Activated CD4-positive, alpha-beta T cell treated with anti-CD3 and anti-CD28 coated beads, Interleukin-2, amount 10 ng/mL, durations not matched to agents 7 days and 5 days (primary cell): ENCODE measurements at places on chromosomes 2 and 18.

- peak; percentile 65 for DNase-seq
These were observed 10.9 kb downstream of the INPP4A start for GRCh38 chr2:98455494-98455976.

DNA sequence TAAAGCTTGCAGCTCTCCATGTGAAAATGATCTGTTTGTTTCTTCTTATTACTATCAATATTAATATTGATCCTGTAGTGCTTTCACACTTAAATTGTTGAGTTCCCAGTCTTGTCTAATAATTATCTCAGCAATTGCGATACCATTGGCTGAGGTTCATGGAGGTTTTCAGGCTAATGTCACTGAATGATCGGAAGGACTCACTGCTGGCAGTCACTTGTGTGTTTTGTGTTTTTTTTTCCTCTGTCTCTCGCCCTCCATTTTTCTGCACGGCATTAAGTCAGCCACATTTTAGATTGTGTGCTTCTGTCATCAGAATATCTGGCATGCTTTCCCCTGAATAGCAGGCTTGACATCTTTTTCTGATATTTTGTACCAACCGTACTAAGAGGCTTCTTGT is 43.7 kb downstream of the AGAP1 start:
- DNase-seq, result no peak

DNA sequence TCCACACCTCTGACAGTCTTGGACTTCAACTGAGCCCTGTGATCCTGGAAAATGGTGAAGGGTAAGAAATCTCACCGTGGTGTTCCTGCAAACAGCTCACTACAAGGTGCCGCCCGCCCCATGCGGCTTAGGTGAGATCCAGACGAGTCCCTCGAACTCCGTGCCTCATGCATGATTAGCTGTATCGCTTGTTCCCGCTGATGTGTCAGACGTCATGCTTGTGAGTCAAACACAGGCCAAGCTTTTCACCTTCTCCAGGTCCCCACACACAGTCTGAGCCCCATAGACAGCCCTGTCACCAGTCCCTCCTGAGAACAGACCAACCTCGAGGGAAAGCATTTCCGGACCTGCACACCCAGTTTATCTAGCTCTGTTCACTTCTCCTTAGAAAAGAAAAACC is 740.5 kb downstream of the GALR1 start:
- no peak for DNase-seq

GRCh38 chr2:30201990-30202389 is 29.3 kb upstream of the LBH start:
- DNase-seq, result no peak

- no peak for DNase-seq
These were observed 1.1 kb downstream of the MAP3K20 start for GRCh38 chr2:173076581-173077345.

DNA sequence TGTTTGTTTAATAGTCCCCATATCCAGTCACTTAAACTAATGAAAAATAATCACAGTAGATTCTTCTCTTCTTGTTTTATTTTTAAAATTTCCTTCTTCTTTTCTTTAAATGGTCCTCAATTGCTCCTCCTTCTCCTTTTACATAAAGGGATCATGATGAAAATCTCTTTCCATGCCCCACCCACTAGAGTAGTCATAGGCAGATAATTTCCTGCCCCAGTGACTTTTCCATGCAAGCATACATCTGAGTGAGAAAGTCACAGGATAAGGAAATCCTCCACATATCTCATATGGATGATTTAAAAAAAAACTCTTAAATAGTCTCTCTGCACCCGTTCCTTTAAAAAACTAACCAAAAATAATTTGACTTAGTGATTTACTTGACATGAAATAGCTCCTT is 552.3 kb upstream of the SETBP1 start:
- DNase-seq, result no peak

DNA sequence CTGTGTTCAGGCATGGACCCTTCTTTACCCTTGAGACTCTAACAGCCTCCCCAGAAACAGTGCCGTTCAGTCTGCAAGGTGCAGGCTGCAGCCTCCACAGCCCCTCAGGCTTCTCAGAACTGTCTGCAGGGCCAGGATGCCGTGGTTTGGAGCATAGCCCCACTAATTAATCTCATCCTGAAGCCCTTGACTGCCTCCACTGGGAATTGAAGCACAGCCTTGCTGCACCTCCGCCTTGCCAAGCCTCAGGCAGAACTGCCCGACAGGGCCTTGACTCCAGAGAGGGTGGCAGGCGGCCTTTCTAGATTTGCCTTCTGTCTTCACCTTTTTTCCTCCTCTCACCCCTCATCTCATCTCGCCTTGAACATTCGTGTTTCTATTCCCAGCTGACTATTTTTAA is 119.8 kb downstream of the NRP2 start:
- DNase-seq, result no peak

GRCh38 chr2:141582213-141582612 is 548.6 kb downstream of the LRP1B start:
- no peak for DNase-seq

DNA sequence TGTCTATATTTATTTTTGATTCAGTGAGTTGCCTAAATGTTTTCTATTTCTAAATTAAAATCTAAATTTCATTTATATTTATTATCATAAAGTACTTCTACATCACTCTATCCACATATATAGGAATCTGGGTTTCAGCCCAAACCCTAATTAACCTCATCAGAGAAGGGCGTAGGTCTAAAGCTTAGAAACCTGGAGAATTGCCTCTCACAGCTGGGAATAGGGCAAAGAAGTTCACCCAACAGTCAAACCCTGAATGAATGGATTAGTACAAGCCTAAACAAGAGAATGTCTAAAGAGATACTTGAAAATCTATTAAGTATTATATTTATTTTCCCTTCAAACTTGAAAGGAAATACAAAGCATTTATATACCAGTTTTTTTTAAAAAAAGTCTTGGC is 26.2 kb downstream of the TFPI start:
- no peak for DNase-seq

GRCh38 chr2:42079737-42080287 is 32.0 kb downstream of the PKDCC start:
- no peak for DNase-seq

DNA sequence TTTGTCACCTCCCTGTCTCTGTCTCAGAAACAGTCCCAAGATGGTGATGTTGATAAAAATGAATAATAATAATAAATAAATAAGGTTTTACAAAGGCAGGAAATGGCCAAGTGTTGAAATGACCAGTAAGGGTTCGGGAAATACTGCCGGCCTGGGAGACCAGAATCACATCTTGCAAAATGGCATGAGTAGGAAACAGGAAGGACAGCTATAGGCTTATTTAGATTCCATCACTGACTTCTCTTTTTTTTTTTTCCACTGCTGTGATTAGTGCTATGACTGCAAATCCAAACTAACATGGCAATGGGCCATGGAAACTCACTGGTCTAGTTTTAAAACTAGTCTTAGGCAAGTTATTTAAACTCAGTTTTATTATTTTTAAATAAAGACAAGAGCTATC is 60.6 kb downstream of the SCN1A start:
- no peak for DNase-seq

- no peak for DNase-seq
These were observed 693 bp upstream of the PDK1 start for GRCh38 chr2:172555272-172555521.

- no peak for DNase-seq
These were observed 433.6 kb downstream of the LPIN1 start for GRCh38 chr2:12180031-12180430.

DNA sequence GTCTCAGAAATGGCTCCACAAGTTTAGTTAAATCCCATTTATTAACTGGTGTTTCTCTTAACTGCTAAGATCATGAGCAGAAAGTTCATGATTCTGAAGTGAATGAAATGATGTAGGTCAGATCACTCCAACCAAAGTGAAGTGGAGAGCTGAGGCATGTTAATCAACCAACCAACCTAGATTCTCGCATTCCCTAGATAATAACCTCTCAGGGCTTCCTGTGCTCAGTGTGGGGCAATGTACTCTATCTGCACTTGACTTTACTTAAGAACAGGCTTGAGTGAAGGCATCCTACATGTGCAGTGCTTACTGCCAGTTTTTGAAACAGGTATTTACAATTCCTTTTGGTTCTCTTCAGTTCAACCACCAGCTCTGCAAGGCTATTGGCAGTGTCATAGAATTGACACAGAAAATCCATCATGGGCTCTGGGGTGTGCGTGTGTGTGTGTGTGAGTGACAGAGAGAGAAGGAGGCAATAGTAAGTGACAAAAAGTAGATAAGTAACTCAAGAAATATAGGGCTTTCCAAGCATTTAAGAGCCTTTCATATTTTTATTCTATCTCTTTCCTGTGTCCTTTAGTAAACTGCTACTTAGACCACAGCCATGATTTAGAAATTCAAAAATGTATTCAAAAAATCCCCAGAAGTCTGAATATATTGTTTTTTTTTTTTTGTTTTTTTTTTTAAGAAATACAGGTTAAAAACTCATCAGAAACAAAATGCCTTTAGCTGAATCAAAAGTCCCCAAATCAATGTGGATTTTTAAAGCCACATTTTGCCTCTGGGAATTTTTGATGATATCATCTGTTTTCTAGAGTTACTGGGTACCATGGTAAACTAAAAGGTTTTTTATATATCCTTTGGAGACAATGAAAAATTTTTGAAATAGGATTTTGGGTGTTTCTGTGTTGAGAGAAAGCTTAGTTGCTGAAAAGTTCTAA is 28.6 kb downstream of the DOCK10 start:
- no peak for DNase-seq

- DNase-seq, result no peak
These were observed 146.9 kb upstream of the MAP3K20 start for GRCh38 chr2:172928756-172929155.

GRCh38 chr2:161381546-161381945 is 34.6 kb upstream of the TBR1 start:
- DNase-seq, result no peak

DNA sequence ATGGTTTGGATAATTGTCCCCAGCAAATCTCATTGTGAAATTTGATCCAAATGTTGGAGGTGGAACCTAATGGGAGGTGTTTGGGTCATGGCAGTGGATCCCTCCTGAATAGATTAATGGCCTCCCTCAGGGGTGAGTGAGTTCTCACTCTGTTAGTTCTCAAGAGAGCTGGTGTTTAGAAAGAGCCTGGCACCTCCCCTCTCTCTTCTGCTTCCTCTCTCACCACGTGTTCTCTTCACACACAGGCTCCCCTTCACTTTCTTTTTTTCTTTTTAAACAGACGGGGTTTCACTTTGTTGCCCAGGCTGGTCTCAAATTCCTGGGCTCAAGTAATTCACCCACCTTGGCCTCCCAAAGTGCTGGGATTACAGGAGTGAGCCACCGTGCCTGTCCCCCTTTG is 111.6 kb upstream of the LTBP1 start:
- no peak for DNase-seq

GRCh38 chr18:30623401-30624065 is 419.0 kb downstream of the DSC3 start:
- DNase-seq, result no peak

- DNase-seq, result no peak
These were observed 404.8 kb downstream of the TXNL1 start for GRCh38 chr18:56233595-56233994.

GRCh38 chr2:64859312-64860212 is 129.6 kb upstream of the SLC1A4 start:
- DNase-seq, result no peak

DNA sequence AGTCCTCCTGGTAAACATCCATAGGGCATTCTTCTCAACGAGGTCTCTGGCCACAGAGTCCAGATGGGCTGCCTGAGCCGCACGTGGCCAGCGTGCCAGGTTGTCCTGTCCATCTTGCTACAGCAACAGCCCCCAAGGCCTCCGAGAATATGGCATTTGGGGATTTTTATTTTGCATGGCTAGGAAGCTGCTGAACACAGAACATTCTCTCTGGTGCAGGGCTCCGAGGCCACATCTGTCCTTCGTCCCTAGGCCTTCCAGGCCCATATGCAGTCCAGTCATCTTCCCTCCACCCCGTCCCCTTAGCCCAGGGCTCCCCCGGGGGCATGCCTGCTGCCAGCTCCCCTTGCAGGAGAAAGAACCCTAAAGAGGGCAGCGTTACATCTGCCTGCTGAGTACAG is 2.3 kb downstream of the HDAC4 start:
- no peak for DNase-seq

DNA sequence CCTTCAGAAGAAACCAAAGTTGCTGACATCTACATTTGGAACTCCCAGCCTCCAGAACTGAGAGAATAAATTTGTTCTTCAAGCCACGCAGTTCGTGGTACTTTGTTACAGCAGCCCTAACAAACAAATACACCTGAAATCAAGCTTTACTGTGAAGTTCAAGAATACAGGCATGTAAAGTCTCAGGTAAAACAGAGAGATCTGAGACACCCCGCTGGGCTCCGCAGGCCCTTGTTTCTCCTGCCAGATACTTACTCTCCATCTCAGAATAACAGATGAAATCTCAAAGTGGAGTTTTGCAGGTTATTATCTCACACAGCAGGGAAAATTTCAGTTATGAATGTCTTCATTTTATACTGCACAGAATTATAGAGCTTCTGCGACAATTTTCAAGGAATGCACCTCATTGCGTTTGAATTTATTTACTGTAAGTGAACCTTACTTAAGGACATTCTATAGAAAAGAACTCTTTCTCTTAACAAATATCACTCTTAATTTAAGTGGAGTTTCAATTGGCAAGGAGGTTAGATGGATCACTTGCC is 492.4 kb upstream of the LRATD1 start:
- DNase-seq, result no peak

DNA sequence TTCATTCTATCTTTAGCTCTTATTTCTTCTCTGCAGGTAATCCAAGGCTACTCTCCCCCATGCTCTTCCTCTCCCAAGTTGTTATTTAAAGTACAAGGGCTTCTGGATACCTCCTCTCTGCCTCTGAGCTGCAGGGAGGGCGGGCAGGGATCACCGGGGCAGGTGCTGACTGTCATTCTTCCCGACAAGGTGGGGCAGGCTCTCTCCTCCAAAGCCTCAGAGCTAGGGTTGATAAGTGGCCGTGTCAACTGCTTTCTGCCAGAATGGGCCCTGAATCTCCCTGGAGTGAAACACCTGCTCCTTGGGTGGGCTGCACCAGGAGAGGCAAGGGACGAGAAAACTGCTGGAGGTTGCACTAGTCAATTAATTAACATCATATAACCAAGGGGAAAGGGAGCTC is 250.3 kb downstream of the SLC4A3 start:
- no peak for DNase-seq

- DNase-seq, result no peak
These were observed 107.8 kb downstream of the CTNNA2 start for GRCh38 chr2:79620679-79621078.

GRCh38 chr2:8254791-8255447 is 426.9 kb upstream of the ID2 start:
- DNase-seq, result no peak

DNA sequence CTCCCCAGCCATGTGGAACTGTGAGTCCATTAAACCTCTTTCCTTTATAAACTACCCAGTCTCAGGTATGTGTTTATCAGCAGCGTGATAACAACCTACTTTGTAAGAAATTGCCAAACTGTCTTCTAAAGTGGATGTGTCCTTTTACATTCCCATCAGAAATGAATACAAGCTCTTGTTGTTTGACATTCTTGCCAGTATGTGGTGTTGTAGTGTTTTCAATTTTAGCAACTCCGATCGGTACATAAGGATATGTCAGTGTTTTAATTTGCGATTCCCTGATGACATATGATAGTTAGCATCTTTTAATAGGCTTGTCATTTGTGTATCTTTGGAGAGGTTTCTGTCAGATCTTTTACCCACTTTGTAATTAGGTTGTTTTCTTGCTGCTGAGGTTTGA is 1156.3 kb upstream of the CRIM1 start:
- DNase-seq, result no peak
